Stimulated activated CD8-positive, alpha-beta memory T cell treated with anti-CD3 and anti-CD28 coated beads, Interleukin-7, amount 100 ng/mL, for 1 hour (primary cell): ENCODE measurements at places on chromosomes 7 and 10.

GRCh38 chr10:127279334-127279774, 83.0 kb upstream of the INSYN2A start:
- no peak for DNase-seq

GRCh38 chr10:122648599-122649428, 50.8 kb downstream of the C10orf120 start:
- DNase-seq: no peak

DNA sequence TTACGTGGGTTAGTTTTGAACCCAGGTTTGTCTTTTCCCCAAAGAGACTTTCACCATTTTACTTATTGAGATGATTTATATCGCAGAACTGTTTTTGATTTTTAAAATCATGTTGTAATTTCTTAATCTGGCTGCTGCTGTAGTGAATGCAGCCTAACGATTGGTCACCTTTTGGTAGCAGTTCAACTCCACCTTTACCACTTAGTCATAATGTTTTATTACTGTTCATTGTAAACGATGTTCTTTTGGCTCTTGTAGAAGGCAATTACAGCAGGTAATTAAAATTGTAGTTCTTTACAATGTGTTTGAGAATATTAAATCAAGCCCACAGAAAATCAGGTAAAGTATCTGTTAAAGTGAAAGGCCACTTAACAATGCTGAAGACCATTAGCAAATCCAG, 531.1 kb downstream of the SDK1 start:
- no peak for DNase-seq

DNA sequence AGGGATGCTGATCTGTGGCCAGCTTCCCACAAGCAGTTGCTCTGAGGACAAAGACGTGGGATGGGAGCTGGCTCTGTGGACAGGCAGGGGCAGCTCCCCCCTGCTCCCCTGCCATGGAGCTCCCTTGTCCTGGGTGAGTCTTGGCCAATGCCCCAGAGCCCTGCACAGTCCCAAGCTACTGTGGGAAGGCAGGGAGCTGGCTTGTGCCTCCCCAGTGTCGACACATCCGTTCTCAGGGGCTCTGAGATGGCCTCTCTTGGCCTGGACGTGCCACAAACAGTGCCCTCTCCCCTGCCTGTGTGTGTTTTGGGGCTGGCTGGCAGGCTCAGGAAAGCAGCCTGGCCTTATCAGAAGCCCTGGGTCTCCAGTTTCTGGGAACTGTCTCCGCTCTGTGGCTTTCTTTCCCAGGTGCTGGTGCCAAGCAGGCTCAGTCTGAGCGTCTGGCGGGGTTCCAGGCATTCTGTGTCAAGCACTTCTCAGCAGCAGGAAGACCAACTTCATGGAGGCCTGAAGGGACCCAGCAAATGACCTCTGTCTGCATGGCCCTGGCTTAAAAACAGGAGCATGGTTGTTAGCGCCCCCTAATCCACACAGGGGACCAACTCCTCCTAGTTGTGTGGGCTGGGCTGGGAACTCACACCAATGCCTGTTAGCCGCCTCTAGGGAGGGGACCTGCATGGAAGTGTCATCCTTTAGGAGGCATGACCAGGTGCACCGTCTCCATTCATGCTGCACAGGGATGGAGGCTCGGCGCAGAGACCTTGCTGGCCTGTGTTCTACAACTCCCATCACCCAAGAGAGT, 375.2 kb downstream of the RPS24 start:
- no peak for DNase-seq

- DNase-seq: no peak
These were observed 81.2 kb downstream of the ZNRF2 start for GRCh38 chr7:30365621-30366020.

GRCh38 chr7:154906201-154906600, 96.7 kb downstream of the PAXIP1 start:
- DNase-seq: no peak

- DNase-seq: no peak
These were observed 295.4 kb upstream of the FZD8 start for GRCh38 chr10:35937546-35937945.

GRCh38 chr10:29033311-29033940, 255.4 kb upstream of the LYZL1 start:
- DNase-seq: no peak

GRCh38 chr7:107312418-107312817, 143.6 kb downstream of the HBP1 start:
- DNase-seq: no peak

- no peak for DNase-seq
These were observed 267.7 kb downstream of the TNS3 start for GRCh38 chr7:47314248-47314647.

- no peak for DNase-seq
These were observed 303.9 kb downstream of the GRID1 start for GRCh38 chr10:86062647-86063145.

DNA sequence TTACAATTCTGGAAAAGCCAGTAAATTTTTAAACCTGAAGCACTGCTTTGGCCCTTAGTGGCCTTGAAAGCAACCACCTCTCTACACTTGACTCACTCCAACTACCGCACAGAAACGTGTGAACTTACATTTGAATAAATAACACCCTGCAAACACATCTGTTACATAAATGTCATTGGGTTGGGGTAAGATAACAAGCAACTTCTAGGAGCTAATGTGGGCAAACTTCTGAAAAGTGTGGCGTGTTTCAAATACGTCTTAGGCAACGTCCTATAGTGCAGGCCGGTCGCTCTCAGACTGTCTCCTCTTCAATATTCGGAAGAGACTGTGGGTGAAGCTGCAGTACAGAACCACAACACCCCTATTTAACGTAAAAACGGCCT, 474 bp downstream of the ORC5 start:
- DNase-seq: no peak

DNA sequence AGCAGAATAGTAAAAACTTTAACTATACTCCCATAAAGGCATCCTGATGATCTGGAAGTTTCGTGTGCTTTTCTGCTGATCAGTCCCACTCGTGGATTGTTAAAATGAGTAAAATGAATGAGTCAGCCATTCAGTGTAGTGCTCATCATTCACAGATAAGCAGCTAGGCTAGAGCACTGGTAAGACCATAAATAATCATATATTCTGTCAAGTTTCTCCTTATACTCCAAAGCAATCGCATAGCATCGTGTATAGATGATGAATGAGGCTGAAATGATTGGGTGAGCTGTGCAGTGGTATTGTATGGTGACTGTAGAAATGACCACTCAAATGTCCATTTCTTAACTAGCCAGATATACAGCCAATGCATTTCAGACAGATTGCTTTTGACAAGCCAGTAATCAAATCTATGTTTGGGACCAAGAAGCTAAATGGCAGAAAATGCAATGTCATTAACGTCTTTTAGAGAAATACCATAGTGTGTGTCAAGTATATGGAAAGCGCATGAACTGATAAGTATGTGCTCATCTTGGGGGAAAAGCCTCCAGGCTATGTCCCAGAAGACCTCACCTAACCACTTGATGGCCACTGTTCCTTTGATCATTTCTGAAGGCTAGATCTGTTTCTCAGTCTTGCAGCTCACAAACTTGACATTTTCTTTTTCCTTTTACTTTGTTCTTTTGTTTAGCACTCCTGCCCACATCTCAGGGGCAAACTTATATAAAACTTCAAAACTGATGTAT, 227.2 kb upstream of the FAM3C start:
- no peak for DNase-seq

GRCh38 chr7:83996879-83997278, 197.7 kb downstream of the SEMA3A start:
- no peak for DNase-seq

DNA sequence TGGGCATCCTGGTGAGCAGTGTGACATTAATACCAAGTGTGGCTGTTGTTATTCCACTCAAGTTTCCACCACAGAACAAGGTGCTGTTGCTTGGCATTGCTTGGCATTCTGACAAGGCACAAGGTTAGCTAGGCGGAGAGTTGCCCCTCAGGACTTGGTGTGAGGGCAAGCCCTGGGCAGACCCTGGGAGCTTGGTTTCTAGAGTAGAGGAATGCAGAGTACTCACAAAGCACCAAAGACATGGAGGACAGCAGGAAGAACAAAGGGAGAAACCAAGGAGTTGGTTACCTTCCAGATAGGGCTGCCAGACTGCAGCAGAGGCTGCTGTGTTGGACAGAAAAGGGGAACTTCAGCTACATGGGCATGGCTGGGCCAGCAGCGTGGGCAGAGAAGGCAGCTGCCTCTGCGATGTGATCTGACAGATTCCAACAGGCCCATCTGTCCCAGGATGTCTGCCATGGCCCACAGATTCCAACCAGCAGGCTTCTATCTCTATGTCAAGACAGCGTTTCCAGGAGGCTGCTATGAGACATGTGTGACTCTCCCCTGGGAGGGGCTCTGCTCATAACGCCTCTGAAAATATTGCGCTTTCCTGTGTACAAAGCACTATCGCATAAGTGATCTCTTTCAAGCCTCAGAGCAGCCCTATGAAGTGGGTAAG, 1.8 kb downstream of the GOLGA7B start:
- DNase-seq: no peak

DNA sequence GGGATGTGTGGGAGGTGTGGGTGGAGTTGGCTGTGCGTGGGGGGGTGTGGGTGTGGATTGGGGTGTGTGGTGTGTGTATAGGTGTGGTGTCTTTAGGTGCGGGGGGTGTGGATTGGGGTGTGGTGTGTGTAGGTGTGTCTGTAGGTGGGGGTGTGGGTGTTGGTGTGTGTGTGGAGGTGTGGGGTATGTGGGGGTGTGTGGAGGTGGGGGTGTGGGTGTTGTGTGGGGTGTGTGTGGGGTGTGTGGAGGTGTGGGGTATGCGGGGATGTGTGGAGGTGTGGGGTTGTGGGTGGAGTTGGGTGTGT, 33.9 kb downstream of the SPDYE17 start:
- no peak for DNase-seq

- DNase-seq: no peak
These were observed 65.5 kb downstream of the ATAD1 start for GRCh38 chr10:87752566-87752965.

DNA sequence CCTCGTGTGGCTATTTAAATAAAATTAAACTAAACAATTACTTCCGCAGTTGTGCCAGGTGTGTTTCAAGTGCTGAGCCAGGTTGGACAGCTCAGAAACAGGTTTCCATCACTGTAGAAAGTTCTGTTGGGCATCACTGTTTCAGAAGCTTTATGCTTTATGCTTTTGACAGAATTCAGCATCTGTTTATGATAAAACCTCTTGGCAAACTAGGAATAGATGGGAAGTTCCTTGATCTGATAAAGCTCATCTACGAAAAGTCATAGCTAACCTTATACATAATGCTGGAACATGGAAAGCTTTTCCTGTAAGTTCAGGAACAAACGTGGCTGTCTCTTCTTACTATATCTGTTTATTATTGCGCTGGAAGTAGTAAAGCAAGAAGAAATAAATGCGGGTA, 143.4 kb downstream of the DOCK1 start:
- no peak for DNase-seq

DNA sequence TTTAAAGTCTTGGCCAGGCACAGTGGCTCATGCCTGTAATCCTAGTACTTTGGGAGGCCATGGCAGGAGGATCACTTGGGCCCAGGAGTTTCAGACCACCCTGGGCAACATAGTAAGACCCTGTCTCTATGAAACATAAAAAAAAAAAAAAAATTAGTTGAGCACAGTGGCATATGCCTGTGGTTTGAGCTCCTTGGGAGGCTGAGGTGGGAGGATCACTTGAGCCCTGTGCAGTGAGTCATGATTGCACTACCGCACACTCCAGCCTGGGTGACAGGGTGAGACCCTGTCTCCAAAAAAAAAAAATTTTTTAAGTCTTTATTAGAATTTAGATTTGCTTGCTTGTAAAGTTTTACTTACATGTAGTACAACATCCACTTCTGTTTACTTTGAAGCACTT, 14.0 kb downstream of the WNT2 start:
- DNase-seq: no peak
